Activated naive CD8-positive, alpha-beta T cell treated with anti-CD3 and anti-CD28 coated beads, Interleukin-2, amount 10 ng/mL, durations not matched to agents 7 days and 5 days (primary cell): ENCODE measurements at places on chromosomes 13 and 19. TPM values are rescaled to one million over a fixed set of nuclear protein-coding genes. Genes with fewer than 3 reads are reported as not detected.

Gene ETFB
- total RNA-seq: 124 TPM

Gene CYP2A6
- total RNA-seq: 0.55 TPM

GRCh38 chr19:4541114-4541805 is 1.4 kb upstream of the LRG1 start:
- no peak for DNase-seq

DNA sequence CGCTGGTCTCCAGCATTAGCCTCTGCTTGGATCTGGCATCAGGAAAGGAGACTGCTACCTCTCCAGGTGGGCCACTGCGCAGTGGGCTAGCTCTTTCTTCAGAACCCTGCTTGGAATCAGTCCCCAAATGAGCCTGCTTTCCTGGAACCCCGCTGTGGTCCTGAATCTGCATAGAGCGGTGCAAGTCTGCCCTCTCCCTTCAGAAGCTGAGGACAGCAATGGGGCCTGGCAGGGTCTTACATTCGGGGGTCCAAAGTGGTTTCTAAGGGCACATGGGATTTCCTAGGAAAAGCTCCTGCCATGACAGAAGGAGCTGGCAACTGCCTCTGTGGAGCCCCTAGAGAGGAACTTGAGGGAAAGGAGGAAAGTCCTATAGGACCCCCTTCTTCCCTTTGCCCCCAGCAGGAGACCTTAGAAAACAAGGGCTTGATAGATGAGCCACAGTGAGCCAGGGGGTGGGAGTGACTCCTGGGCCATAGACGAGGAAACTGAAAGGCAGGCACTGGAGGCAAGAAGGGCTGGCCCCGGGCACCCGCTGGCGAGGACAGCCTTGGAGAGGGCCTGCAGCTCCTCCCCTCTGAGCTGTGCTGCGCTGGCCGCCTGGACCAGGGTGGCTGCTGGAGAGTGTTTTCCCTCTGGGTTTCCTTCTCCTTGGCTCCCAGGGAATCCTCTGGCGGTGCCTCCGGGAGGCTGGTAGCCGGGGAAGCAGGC is 1.4 kb upstream of the VSTM2B start:
- DNase-seq: no peak

GRCh38 chr19:19385896-19386869 is 19.3 kb upstream of the GATAD2A start:
- DNase-seq: no peak

GRCh38 chr19:46828484-46828883 is 22.2 kb downstream of the AP2S1 start:
- DNase-seq: no peak

GRCh38 chr13:43652760-43653159 is 134.0 kb downstream of the ENOX1 start:
- no peak for DNase-seq
